Activated CD8-positive, alpha-beta memory T cell treated with anti-CD3 and anti-CD28 coated beads for 36 hours (primary cell): ENCODE measurements at places on chromosomes 5 and 9. TPM values are rescaled to one million over a fixed set of nuclear protein-coding genes. Genes with fewer than 3 reads are reported as not detected.

PLCXD3 gene
- total RNA-seq, result not detected

SH2D3C gene
- total RNA-seq, result 17.4 TPM

MIER3 gene
- total RNA-seq, result 24.1 TPM

AGXT2 gene
- not detected for total RNA-seq

SLC26A2 gene
- 8.6 TPM for total RNA-seq

ZFP2 gene
- 0.42 TPM for total RNA-seq

SLC45A2 gene
- 0.27 TPM for total RNA-seq

DMRT3 gene
- not detected for total RNA-seq

HACD4 gene
- 4.3 TPM for total RNA-seq

PCDH1 gene
- not detected for total RNA-seq

DCTN4 gene
- 30.6 TPM for total RNA-seq

PPIC gene
- total RNA-seq, result not detected

BNC2 gene
- not detected for total RNA-seq

CARTPT gene
- total RNA-seq, result not detected

MYMK gene
- total RNA-seq, result not detected

MOB3B gene
- total RNA-seq, result 0.40 TPM

SYK gene
- total RNA-seq, result 0.08 TPM

DMRT2 gene
- not detected for total RNA-seq

OR1Q1 gene
- not detected for total RNA-seq

MYO10 gene
- not detected for total RNA-seq

PDZD2 gene
- 0.63 TPM for total RNA-seq

PHYKPL gene
- 68.2 TPM for total RNA-seq

TIMD4 gene
- total RNA-seq, result 0.65 TPM

SLC6A7 gene
- not detected for total RNA-seq

NOXA1 gene
- 0.40 TPM for total RNA-seq

PRDM9 gene
- total RNA-seq, result not detected

PCDHGA3 gene
- not detected for total RNA-seq

ADAMTS13 gene
- total RNA-seq, result 1.4 TPM

WDR38 gene
- not detected for total RNA-seq

SYNPO gene
- 0.04 TPM for total RNA-seq

C5orf63 gene
- 9.2 TPM for total RNA-seq

POLK gene
- total RNA-seq, result 33.8 TPM

BTNL8 gene
- total RNA-seq, result not detected

PCDHB5 gene
- not detected for total RNA-seq

GZMA gene
- total RNA-seq, result 18.3 TPM

PCDHA11 gene
- not detected for total RNA-seq

C5orf58 gene
- total RNA-seq, result not detected

KCNT1 gene
- not detected for total RNA-seq

CENPK gene
- total RNA-seq, result 78.6 TPM

NME5 gene
- total RNA-seq, result not detected

IFT74 gene
- total RNA-seq, result 11.4 TPM

HEMGN gene
- total RNA-seq, result 0.55 TPM

NFIB gene
- total RNA-seq, result not detected
